ENCODE measurements at places on chromosomes 11 and 22.

DNA sequence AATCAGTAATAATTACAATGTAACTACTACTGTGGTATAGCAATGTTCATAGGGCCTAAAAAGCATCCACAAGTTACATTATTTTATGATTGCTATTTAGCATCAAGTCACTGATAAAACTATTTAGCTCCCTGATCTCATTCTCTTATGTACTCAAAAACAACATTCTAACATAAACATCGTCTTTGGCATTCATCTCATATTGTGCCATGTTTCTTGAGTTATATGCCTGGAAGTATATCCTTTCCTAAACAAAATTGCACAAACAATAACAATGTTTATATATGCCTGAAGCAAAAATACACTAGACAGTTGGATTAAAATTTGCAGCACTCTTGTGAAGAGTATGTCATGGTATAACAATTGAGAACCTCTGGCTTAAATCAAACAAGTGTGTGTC, 34.1 kb downstream of the HORMAD2 start:
- no peak for DNase-seq

DNA sequence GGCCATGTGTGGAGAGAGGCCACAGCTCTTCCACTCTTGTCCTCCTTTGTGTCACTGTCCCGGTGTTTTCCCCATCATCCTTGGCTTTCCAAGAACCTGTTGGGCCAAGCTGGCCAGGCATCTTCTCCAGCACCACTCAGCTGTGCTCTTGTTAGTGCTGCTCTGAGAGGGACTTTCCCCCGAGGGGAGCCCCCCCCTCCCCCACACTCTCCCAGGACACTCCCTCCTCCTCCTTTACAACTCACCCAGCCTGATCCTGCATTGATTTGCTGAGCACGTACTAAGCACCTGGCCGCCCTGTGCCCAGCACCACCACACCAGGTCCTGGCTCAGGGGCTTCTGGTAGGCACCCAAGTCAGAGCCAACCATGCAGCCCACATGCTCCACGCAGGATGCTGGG, 13.2 kb downstream of the TP53AIP1 start:
- no peak for DNase-seq

DNA sequence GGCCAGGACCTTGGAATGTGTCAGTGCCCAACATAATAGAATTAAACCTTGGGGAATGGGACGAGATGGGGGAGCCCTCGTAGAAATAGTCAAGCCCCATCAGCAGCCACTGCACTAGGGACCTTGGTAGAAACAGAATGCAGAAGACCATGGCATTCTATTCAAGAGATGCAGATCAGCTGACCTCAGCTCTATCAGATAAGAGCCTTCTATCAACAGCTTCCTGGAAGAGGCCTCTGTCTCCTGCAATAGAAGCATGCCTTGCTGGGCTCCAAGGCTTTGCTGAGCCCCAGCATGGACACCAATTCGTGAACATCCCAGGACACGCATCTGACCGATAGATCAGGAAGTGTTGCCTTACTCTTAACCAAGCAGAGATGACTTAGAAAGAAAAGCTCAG, 27.5 kb upstream of the FLI1 start:
- no peak for DNase-seq

DNA sequence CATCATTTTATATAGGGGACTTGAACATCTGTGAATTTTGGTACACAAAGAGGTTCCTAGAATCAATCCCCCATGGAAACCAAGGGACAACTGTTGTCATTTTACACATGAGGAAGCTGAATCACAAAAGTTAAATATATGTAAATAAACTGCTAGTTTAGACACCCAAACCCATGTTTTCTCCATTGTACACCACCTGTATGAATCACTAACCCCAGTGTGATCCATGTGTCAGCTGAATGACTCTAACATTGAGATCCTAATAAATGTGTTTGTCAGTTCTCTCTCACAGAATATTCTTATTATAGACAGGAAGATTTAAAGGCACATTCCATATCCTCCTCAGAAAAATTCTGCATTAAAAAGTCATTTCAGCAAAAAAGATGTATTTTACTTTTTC, 83.3 kb downstream of the ATG16L2 start:
- no peak for DNase-seq

- DNase-seq, result no peak
Observed at GRCh38 chr22:24437741-24438328, 10.4 kb downstream of the ADORA2A start.
